ENCODE measurements at places on chromosomes 1 and 21.

- DNase-seq = no peak
Observed at GRCh38 chr1:179810367-179810715, 67.2 kb downstream of the FAM163A start.

DNA sequence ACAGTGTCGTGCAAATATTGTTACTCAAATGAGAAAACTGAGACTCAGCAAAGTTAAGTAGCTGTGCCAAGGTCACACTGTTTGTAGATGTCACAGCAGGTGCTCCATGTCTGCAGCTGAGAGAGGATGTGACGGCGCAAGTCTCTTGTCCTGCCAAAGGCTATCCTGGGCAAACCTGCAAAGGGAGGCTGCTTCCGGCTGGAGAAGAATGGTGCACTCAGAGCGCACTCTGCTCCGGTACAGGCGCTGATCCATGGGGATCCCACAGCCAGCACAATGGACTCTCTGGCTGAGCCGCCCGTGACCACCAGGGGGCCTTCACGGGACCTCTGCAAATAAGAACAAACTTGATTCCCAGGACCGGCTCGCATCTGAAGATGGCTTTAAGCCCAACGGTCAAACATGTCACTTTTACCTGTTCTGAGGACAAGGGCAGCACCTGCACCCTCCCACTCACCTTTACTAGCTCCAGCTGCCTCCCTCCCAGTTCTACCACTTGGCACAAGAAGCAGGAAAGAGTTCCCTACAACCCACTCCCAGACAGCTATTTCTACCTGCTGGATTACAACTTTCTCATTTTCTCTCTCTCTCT, 21.9 kb downstream of the RD3 start:
- peak; percentile 75 for DNase-seq

DNA sequence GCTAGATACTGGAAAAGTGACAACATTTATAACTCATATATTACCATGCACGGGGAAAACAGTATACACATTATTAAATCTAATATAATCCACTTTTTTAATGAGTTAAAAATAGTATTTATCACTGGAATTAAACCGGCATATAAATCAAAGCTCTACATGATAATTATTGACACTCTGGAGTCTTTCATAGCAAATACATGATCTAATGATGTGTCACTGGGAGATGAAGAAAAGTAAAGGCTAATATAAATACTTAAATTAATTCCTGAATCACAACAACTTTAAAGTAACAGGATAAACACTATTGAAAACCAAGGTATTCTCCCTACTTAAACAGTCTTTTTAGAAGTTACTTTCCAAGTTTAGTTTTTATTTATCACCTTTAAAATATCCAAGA, 52.4 kb upstream of the ASPM start:
- DNase-seq = no peak

DNA sequence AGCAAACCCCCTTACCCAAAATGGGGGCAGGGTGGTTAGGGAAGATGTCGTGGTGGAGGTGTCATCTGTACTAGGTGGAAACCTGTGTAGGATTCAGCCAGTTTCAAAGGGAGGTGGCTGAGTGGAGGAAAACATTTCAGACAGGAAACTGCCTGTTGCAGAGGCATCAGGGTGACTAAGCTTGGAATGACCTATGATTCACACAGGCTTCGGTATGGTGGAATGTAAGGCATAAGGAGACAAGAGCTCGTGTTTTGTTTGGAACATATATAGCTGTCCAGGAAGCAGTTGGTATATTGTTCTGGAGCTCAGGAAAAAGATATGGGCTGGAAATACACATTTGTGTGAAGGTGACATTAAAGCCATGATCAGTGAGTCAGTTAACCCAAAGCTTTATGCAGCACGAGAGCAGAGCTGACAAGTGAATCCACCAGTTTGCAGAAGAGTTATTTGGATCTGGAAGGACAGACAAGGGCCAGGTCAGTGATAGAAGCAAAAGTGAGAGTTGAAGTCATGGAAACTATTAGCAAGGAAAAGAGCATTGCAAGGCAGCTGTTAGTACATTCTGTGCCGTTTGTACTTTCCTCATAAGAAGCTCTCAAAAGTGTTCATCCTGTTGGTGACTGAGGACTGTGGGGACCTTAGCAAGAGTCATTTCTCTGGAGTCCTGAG, 12.2 kb downstream of the UTP25 start:
- peak; percentile 85 for DNase-seq

DNA sequence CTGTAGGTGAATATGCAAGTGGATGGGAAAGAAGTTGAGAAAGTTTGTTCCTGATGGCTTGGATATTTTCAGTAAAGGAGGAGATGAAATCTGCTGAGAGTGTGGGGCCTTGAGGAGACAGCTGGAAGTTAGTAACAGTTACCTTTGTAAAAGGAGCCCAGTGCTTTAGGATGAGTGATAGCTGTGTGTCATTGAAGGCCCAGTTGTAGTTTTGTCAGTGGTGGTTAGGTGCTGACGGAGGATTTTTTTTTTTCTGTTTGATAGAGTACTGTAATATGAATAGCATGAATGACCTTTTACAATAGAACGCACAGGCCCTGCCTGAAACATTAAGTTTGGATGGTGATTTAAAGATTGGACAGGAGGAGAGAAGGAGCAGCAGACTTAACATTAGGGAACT, 33.3 kb downstream of the LRRC8D start:
- DNase-seq = no peak

All from HTR-8/SVneo (cell line).